ENCODE measurements at places on chromosomes 6 and 20.

DNA sequence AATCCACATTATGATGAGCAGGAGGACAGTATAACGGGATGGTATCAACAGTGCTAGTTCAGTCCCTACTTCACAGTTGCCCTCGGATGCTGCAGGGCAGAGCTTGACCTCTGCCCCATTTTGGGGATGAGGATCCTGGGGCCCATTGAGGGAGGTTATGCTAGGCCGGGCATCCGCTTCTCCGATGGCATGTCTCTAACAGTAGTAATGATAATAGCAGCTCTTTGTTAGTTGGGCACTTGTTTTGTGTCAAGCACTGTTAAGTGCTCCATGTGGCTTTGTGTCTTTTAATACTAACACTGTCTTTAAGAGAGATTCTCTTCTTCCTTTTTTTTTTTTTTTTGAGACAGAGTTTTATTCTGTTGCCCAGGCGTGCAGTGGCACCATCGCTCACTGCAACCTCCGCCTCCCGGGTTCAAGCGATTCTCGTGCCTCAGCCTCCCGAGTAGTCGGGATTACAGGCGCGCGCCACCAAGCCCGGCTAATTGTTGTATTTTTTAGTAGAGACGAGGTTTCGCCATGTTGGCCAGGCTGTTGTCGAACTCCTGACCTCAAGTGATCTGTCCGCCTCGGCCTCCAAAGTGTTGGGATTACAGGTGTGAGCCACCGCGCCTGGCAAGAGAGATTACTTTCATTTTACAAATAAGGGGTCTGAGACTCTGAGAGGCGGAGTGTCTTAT, 1.1 kb downstream of the MAPRE1 start:
- no peak for DNase-seq

DNA sequence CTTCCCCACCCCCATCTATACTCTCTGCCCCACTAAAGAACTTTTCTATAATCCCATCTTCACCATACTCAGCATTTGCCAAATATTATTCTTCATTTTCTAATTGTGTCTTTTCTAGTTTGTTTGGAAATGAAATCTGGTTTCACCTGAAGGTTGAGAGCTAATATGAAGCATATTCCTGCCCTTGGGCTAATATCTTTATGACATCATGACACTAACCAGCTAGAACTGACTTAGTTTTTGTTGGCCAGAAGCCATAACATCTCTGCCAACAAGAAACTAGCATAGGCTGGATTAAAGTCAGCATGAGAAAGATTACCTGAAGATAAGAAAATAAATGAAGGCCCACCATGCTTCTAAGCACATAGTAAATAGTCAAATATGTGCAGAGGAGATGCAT, 16.7 kb downstream of the UNC5CL start:
- DNase-seq, result no peak

DNA sequence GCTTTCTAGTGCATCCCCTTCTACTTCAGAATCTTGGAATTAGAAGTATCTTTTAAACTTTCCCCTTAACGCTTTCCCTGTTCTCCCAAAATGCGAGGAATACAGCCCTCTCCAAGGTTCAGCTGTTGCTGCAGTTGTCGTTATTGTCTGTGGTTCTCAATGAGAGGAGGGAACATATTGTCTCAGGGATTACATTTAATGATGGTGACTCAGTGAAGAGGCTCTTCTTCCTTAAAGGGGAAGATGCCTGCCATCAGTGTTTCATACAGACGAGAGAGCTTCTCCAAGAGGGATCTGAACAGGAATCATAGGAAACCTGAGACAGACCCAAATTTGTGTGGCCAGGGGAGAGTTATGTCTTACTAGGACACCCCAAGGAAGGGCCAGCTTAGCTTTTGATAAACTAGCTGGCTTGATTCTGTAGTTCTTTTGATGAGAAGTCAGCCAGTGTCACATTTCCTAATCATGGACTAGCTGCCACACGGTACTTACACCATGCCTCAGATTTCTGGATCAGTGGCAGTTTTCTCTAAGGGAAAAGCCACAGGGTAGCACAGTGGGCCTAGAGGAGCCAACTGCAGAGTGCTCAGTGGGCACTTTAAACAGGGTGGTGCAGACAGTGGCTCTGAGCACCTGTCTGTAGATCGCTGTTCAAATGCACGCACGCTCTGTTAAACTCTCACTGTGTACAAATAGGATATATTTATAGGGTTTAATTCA, 59.7 kb upstream of the TMEM181 start:
- peak; percentile 55 for DNase-seq

- DNase-seq, result no peak
These were observed 11.8 kb downstream of the HRH3 start for GRCh38 chr20:62208061-62208794.

GRCh38 chr6:71722736-71723135, 163.6 kb upstream of the RIMS1 start:
- DNase-seq, result no peak

DNA sequence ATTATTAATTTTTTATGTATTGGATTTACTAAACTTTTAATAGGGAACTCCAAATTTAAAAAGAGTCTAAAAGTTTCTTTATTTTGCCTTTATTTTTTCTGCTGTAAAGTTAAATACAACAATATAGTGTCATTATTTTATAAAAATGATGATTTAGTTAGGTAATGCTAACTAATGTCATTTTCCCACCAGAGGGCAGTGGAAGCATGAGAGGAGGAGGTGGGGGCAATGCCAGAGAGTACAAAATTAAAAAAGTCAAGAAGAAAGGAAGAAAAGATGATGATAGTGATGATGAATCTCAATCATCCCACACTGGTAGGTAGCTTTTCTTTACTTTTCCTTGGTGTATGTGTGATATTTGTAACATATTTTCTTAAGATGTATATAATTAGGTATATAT, 20.2 kb upstream of the FHL5 start:
- DNase-seq, result peak; percentile 2

DNA sequence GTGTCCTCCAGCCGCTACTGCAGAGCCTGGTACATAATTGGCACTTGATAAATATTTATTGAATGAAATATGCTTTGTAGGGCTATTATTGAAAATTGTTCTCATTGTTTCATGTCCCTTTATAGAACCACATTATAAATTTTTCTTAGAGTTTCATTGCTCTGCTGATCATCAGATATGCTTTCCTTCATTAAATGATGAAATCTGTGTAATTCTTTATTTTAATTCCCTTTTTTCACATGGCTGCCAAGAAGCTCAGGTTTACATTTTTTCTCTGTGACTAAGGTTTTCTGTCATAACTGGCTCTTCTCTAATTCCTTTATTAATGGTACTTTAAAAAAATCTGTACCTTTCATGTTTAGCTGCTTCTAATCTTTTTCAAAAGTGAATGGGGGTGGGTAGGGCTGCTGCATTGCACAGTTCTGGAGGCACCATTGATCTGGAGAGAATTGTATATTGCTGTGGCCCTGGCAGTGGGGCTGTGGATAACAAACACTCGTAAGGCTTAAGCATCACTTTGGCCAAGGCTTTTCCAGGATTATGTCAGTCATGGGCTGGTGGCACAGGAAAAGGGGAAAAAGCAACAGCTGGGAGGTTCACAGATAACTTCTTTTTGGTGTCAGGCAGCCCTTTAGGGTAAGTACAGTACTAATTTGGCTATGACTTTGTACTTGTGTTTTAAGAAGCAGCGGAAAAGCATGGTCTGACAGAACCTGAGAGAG, 43.8 kb downstream of the ARFGEF2 start:
- peak; percentile 74 for DNase-seq

DNA sequence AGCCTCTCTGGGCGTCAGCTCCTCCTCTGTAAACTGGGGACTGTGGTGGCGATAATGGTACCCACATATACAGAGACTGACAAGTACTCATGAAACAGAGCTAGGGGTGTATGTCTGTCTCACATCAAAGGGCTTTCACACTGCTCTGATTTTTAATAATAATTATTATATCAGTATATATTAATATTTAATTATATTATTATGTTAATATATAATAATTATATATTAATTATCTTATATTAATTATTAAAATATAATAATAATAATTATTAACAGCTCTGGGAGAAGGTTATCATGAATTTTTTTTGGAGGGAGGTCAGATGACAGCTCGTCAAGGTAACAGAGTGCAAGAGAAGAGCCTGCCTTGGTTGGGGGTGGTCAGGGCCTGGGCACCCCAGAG, 173.6 kb downstream of the NRN1 start:
- no peak for DNase-seq

GRCh38 chr20:62339647-62340062, 27.5 kb downstream of the LAMA5 start:
- no peak for DNase-seq

DNA sequence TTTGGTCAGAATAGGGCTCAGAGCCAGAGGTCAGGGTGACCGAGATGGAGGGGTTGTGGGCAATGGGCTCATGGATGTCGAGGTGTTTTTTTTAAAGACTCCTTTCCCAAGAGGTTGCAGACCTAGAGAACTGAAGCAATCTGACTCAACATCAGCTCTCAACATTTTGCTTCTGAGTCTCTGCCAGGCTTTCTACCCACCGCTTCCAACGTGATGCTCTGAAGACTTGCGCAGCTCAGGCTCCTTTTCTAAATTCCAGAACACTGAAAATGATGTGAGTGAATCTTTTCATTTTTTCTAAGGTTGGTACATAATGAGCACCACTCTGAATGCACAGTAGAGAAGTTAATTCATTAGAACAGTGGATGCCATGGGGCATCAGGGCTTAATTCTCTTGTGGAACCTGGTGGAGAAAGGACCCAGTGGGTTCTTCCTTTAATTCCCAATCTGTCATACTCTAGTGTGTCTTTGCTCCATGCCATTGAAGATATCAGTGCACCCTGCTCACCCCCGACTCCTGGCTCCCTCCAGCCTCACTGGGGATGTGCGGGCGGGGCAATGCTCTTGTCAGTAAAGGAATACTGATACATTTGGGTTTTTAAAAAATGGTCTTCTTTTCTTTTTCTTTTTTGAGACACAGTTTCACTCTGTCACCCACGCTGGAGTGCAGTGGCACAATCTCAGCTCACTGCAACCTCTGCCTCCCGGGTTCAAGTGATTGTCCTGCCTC, 17.0 kb upstream of the KIF13A start:
- DNase-seq, result no peak

GRCh38 chr6:165811512-165811911, 148.5 kb upstream of the PDE10A start:
- DNase-seq, result no peak

DNA sequence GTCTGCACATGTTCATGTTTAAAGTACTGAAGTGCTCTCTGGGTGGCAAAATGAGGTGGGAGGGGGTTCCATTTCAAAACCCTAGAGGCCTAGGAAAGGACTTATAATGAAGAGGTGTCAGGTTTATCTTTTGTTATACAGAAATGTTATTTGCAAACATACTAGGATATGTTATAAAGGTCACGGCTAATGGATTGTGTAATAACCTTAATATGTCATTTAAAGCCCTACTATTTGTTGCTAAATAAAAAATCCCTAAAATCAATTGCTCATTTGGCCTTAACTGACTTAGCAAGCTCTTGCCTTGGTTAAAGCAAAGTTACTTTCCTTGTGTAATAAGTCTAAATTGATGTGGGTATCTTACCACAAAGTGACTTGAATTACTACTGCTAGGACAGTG, 8.8 kb downstream of the NKX2-4 start:
- DNase-seq, result no peak

DNA sequence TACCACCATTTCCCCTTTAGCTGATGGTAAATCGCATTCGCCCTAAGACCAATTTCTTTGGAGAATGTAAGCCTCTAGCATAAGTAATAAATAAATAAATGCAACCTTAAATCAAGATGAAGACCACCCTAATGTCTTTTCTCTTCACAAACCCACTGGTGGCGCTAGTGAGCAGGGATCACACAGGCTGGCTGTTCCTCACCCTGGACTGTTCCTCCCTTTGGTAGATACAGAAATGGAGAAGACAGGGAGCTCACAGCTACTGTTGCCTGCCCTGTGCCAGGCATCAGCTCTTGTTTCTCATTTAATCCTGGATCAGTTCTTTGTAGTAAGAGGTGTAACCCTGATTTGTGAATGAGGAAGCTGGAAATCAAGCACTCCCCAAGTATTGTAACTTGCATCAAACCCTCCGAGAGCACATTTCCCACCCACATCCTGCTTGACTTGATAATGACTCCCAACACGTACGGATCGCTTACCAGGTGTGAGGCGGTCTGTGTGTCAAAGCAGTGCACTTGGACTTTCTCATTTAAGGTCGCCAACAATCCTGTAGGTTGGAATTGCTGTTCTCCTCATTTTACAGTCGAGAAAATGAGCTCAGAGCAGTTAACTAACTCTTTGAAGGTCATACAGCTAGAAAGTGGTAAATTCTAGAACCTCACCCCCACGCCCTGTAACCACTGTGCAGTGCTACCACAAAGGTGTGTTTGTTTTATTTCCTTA, 236.1 kb downstream of the TSHZ2 start:
- DNase-seq, result no peak

GRCh38 chr20:52172392-52173047, 19.1 kb downstream of the ZFP64 start:
- DNase-seq, result no peak

- peak; percentile 64 for DNase-seq
These were observed 764 bp downstream of the BAG6 start for GRCh38 chr6:31651602-31652191.

DNA sequence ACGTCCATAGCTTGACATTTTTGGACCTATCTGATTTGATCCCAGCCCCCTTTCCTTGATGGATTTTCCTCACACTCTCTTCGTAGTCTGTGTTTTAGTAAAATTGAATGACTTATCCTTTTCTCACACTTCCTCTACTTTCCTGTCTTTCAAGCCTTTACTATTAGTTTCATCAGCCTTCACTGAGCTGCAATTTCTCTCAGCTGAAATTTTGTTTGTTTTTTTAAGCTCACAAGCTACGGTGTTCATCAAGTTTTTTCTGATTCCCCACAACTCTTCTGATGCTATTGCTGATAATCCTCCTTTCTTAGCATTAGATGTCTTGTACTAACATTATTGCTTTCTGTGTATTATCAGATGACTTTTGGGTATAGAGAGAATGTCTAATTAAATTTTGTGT, 263.7 kb downstream of the TBX18 start:
- DNase-seq, result no peak

DNA sequence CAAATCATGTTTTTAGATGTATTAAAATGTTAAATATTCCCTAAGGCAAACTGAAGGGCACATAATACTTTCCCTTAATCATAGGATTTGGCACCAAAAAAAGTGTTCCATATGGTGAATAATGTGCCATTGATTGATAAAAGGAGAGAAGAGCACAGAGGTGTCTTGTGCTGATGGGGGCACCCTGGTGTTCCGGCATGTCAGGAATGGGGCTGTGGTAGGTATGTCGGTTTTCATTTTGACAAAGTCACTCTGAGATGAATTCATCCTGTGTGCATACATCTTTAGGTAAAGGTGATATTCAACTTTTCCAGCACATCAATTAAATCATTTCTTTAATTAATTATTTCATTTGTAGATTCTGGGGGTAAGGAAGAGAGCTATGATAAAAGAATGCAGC, 36.8 kb downstream of the CENPW start:
- no peak for DNase-seq

GRCh38 chr6:138601128-138601527, 101.8 kb upstream of the NHSL1 start:
- no peak for DNase-seq

GRCh38 chr6:170313716-170314295, 7.2 kb downstream of the FAM120B start:
- no peak for DNase-seq

DNA sequence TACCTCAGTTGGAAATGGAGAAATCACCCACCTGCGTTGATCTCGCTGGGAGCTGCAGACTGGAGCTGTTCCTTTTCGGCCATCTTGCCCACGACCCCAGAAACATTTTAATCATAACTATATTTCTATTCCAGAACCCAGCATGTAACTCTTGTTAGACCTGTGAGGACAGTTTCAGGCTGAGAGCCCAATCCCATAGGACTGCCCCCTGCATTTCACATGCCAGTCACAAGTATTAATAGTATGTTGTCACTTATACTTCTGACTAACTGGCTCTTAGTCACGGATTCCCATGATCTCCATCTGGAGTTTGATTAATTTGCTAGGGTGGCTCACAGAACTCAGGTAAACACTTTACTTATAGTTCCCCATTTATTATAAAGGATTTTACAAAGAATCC, 96.0 kb upstream of the PRND start:
- DNase-seq, result no peak

All from fibroblast of skin of abdomen (primary cell).